ENCODE measurements at places on chromosomes 7 and 10. TPM values are rescaled to one million over a fixed set of nuclear protein-coding genes. Genes with fewer than 3 reads are reported as not detected.

GRCh38 chr7:28984631-28985030, 26.5 kb upstream of the TRIL start:
- no peaks in the 10 kb centered on the region for H3K36me3 ChIP-seq
- no peak overlapping the region for H3K4me3 ChIP-seq
- H3K27me3 ChIP-seq = no peaks in the 10 kb centered on the region
- no peak overlapping the region for H3K27ac ChIP-seq

DNA sequence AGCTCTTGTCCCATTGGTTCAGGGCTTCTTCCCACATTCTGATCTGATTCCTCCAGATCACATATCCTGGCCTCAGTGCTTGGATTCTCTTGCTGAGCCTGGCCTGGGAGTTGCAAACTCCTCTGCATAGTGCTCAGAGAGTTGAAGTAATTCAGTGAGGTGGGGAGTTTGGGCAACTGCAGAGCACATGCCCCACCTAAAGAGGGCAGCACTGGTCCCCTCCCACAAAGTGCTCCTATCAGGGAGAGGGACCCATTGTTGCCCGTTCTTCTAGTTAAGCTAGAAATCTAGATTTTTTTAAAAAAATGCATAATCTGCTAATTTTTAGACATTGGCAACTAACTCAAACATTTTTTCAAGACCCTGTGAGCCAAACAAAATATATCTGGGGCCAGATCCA, 45.1 kb downstream of the CHN2 start:
- no peaks in the 10 kb centered on the region for H3K36me3 ChIP-seq
- peaks cover 12% of the 10 kb centered on the region for H3K4me1 ChIP-seq
- H3K27me3 ChIP-seq = no peaks in the 10 kb centered on the region
- H3K27ac ChIP-seq = no peak overlapping the region
- no peak overlapping the region for H3K4me3 ChIP-seq

- H3K4me1 ChIP-seq = no peaks in the 10 kb centered on the region
- DNase-seq = no peak
- no peak overlapping the region for H3K4me3 ChIP-seq
- no peaks in the 10 kb centered on the region for H3K36me3 ChIP-seq
- no peak overlapping the region for H3K27ac ChIP-seq
- H3K27me3 ChIP-seq = no peaks in the 10 kb centered on the region
These were observed 731.1 kb downstream of the ZWINT start for GRCh38 chr10:55629793-55630490.

GRCh38 chr7:66304536-66304935, 99.4 kb downstream of the TPST1 start:
- H3K4me3 ChIP-seq = no peak overlapping the region
- peaks cover 31% of the 10 kb centered on the region for H3K4me1 ChIP-seq
- DNase-seq = no peak

The WNT16 gene
- total RNA-seq = not detected

The TNRC18 gene
- total RNA-seq = 73.7 TPM
